ENCODE measurements at places on chromosomes 3 and 15.

GRCh38 chr3:170759511-170760173 lies 110.4 kb downstream of the RPL22L1 start:
- no peak for DNase-seq

- DNase-seq, result no peak
These were observed 53.0 kb upstream of the FOXP1 start for GRCh38 chr3:71636482-71636881.

- no peak for DNase-seq
These were observed 337.8 kb upstream of the CBLB start for GRCh38 chr3:106206613-106207012.

DNA sequence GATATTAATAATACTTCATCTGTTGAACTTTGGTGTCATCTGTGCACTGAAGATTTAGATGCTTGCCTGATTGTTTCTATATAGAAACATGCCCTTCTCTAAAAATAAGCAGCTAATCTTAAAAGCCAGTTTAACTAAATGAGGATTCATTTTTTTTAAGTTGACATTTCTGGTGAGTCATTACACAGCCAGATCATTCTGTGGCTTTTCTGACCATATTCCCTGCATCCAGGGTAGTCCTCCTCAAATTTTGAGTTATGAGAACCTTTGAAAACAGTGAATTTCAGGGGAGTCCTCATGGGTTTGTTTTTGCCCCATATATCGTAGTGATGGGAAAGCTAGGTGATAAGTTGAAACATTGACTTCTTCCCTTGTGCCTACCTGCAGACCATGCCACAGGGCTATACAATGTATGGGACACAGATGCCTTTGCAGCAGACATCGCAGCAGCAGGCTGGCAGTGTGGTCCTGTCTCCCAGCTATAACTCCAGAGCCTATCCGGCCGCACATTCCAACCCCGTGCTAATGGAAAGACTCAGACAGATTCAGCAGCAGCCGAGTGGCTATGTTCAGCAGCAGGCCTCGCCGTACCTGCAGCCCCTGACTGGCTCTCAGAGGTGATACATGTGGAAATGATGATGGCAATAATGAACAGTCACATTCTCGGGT lies 26.5 kb upstream of the P2RY12 start:
- no peak for DNase-seq

- no peak for DNase-seq
These were observed 24.1 kb upstream of the STT3B start for GRCh38 chr3:31508452-31509146.

GRCh38 chr3:98754483-98754882 lies 8.7 kb upstream of the ST3GAL6 start:
- DNase-seq, result no peak

DNA sequence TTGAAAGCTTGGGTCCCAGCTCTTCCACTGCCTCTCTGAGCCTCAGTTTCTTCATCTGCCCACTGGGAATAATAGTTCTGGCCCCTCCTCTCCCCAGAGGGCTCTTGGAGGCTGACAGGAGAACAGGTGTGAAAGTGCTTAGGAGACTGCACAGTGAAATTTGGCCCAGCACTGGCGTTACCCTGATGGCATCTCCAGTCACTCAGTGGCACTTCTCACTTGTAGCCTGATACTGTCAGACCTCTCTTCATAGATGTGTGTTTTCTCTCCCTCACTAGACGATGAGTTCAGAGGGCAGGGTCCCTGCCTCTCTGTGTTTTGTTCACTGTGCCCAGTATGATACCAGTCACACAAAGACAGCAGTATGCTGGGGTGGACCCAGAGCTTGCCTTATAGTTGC lies 22.2 kb upstream of the IGDCC3 start:
- DNase-seq, result no peak

DNA sequence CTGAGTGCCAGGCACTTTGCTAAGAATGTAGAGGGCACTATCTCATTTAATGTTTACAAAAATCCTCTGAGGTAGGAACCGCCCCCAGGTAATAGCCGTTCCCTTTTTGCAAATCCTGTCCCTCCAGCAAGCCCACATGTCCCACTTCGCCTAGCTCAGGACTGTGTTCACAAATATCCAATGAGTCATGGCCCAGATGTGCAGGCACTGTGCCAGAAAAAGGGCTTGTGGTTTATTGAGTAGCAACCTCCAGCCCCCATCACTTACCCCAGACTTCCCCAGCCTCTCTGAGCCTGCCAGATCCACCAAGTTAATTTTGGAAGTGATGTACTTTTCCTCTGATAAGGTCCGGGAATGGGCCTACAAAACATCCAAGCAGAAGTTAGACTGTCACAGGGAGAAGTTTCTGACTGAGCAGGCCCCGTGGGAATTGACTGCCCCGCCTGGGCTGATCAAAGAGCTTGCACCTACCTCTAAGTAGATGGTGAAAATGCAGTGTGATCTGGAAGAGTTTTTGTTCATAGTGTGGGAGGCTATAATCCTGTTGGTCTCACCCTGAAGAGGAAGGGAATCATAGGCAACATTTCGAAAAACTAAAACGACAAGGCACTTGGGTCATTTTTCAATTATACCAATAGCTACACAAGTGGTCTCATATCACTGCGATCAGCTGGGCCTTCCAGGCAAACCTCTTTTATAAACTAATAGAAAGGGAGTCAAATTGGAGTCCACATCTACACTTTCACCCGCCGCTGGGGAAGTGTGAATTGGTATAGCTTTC lies 15.7 kb downstream of the KIF9 start:
- DNase-seq, result no peak

GRCh38 chr3:27726240-27726639 lies 4.1 kb upstream of the EOMES start:
- no peak for DNase-seq

DNA sequence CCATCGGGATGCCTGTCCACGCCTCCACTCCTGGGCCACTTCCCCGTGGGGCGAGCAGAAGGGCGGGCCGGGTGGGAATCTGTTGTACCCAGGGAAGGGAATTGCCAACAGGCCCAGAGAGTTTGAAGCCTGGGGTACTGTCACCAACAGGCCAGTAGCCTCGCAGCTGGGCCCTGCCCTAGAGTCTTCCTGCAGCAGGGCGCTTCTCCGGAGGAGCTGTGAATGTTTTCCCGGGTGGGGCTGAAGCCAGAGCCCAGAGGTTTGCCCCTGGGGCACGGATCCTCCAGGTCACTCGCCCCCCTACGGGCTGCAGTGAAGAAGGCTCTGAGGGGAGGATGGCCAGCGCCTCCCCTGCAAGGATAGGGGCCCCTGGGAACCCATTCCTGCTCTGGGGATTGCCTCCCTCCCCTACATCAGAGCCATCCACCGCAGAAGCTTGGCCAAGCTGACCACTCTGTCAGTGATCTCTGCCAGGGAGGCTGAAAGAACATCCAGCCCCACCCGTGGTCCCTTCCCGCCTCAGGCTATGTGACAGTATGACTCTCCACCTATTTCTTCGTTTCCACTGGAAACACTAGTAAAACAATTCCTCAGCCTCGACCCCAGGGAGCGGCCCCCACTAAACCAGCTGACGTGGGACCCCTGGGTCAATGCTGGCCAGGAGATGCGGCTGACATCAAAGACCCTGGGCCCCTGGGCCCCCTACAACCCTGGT lies 16.8 kb downstream of the CIDEC start:
- no peak for DNase-seq

DNA sequence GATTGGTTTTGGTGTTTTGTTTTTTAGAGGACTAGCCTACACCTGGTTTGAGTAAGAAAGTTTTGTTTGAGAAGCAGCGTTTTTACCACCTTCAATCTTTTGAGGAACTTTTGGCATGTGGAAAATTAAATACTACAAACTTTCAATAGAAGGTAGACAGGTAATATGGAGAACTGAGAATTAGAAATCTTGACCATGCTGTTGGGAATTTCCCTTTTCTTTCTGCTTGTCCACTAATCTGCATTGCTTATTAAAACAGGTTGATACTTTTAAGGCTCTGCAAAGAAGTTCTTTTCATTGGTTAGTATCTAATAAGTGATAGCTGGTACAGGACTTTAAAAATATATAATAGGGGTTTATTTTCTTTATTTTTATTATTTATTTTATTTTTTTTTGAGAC lies 31.9 kb downstream of the UBE2E1 start:
- DNase-seq, result no peak

- DNase-seq, result no peak
These were observed 27.9 kb downstream of the CD276 start for GRCh38 chr15:73712107-73712506.

DNA sequence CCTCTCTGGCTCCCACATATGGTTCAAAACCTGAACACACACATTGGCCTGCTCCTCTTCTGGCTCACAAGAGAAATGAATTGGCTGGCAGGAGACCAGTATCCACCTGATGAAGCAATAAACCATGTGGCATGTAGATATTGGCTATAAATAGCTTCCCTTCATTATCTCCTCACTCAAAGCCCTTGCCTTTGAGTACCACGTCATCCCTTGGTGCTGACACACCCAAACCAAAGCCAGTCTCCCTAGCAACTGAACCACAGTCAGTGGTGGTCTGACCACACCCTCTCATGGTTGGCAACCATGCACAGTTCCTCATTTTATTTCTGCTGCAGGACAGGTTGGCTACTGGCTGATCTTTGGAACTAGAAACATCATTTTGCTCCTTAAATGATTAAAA lies 98.8 kb downstream of the ZNF621 start:
- no peak for DNase-seq

- no peak for DNase-seq
These were observed 392.1 kb downstream of the NLGN1 start for GRCh38 chr3:173789530-173790162.

DNA sequence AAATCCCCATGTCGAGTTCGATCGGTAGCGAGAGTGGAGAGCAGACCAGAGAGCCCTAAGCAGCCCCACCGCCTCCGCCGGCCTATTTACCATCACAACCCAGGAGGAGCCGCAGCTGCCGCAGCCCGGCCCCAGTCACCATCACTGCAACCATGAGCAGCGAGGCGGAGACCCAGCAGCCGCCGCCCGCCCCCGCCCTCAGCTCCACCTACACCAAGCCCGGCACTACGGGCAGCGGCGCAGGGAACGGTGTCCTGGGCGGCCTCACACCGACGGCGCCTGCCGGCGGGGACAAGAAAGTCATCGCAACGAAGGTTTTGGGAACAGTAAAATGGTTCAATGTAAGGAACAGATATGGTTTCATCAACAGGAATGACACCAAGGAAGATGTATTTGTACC lies 89.5 kb upstream of the TPM1 start:
- DNase-seq, result no peak

GRCh38 chr3:12150112-12150511 lies 8.6 kb downstream of the TIMP4 start:
- no peak for DNase-seq

- DNase-seq, result peak; percentile 98
These were observed 11.7 kb downstream of the ABCC5 start for GRCh38 chr3:184005941-184006507.

DNA sequence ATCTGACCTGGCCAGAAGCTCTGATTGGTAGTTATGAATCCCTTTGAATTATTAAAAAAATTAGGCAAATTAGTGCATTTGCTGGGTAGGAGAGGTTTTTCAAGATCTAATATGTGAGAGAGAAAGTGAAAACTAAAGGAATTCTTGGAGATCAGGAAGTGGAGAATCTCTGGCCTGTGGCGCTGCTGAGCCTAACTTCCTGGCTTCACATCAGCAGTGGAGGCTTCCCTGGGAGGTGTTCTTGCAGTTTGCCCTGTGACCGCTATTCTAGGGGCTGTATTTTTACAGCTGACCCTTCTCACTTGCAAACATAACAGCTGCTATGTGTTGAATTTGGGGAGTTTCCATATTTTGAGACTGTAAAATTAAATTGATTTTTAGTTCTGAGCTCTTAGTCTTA lies 166.4 kb downstream of the ATG7 start:
- no peak for DNase-seq

Data from NCI-H774 (cell line).